ENCODE measurements at places on chromosomes 2 and 18.

DNA sequence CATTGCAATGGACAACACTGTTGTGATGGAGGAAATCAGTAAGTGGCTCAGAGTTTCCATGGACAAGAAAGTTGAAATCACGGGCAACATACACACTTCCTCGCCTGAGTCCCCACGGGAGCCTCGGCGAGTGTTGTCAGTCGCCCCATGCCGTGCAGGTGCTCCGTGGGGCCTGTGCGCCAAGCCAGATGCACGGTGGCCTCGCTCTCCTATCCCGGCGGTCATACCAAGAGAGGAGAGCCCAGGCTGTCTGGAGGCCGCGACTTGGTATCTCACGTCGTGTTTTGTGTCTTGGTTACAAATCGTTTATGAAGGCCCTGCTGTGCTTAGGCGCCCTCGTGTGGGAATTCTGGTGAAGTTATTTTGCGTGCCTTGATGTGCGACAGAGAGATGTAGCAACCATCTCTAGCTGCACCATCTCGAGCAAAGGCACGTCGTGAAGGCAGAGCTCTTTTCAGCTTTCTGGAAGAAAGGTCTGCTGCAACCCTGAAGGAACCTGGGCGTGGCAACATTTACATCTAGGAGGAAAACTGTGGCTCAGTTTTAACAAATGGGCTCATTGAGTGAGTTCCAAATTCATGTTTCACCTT is 21.8 kb downstream of the ATG4B start:
- DNase-seq = no peak

DNA sequence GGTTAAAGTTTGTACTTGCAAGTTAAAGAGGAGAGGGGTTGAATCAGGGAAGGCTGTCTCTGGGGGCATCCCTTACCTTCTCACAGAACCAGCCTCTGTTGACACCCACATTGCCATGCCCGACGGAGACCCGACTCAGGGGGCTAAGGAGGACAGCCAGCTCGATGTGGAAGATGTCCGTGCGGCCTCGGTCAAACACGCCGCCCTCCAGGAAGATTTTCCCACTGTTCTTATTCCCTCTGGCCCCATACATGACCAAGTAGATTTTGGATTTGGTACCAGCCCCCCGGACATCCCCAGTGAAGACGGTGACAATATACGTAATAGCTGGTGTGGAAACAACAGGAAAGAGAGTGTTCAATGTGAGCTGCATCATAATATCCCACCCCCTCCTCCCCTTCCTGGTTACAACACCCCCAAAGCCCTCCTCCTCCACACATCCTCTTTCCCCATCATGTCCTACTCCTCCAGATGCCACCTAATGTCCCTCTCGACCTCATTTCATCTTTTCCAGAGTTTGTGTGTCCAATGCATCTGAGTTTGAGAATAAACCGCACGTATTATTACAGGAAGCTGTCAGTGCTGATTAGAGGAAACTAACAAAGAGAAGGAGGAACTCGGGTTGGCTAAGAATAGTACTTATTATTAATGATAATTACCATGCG is 55.7 kb downstream of the LOXHD1 start:
- DNase-seq = no peak

- no peak for DNase-seq
Observed at GRCh38 chr2:95021847-95022246, 3.7 kb upstream of the MAL start.

DNA sequence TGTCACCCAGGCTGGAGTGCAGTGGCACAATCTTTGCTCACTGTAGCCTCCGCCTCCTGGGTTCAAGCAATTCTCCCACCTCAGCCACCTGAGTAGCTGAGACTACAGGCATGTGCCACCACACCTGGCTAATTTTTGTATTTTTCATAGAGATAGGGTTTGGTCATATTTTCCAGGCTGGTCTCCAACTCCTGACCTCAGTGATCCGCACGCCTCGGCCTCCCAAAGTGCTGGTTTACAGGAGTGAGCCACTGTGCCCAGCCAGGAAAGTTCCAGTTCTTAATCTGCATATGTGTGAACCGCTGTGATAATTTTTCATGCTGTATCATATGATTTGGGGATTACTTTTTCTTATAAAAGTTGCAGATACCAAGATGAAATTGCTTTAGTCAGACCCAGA is 14.6 kb upstream of the PPP4R1 start:
- no peak for DNase-seq

- DNase-seq = no peak
Observed at GRCh38 chr2:24045511-24046508, 1.4 kb downstream of the WDCP start.

DNA sequence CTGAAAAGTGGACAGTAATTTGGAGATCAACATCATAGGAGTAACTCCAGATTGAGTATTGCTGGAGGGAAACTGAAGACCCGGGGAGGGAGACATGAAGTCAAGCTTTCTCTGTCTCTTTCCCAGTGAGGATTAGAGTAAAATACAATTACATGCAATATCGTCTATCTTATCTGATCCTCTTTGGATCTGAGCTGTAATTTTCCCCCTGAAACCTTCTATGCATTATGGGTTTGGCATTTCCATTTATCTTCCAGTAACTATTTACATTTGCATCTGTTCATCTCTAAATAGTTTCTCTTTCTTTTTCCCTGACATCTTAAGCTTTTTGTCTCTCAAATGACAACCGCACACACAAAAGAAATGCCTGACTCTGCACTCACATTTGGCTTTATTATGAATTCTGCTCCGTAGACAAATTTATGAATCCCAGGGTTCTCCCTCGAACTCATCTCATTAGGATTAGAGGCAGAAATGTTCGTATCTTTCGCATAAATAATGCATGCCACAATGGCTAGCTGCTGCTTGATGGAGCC is 113.1 kb downstream of the SPP2 start:
- no peak for DNase-seq

Data from cortex of kidney (tissue), 1 donor.